ENCODE measurements at places on chromosomes 5 and 9.

- DNase-seq, result no peak
These were observed 132.6 kb downstream of the NSG2 start for GRCh38 chr5:174177976-174178605.

- DNase-seq, result no peak
These were observed 888.8 kb downstream of the CDH18 start for GRCh38 chr5:19099195-19099594.

DNA sequence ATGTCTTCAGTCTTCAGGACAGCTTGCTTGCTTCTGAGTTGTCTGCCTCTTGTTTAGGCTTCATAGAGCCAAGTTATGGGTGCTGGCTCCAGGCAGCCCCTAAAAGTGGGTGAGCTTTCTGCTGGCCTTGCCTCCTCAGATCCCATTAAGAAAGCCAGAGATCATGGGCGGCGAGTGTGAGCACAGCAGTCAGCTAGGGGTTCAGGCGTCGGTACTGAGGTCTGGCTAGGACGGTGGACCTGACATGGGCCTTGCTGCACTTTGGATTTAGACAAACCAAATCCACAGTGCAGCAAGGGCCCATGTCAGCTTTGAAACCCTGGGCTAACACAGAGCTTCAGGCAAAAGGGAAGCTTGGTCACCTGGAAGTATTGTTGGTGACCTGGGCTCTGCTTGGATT, 17.6 kb downstream of the PSAT1 start:
- no peak for DNase-seq

DNA sequence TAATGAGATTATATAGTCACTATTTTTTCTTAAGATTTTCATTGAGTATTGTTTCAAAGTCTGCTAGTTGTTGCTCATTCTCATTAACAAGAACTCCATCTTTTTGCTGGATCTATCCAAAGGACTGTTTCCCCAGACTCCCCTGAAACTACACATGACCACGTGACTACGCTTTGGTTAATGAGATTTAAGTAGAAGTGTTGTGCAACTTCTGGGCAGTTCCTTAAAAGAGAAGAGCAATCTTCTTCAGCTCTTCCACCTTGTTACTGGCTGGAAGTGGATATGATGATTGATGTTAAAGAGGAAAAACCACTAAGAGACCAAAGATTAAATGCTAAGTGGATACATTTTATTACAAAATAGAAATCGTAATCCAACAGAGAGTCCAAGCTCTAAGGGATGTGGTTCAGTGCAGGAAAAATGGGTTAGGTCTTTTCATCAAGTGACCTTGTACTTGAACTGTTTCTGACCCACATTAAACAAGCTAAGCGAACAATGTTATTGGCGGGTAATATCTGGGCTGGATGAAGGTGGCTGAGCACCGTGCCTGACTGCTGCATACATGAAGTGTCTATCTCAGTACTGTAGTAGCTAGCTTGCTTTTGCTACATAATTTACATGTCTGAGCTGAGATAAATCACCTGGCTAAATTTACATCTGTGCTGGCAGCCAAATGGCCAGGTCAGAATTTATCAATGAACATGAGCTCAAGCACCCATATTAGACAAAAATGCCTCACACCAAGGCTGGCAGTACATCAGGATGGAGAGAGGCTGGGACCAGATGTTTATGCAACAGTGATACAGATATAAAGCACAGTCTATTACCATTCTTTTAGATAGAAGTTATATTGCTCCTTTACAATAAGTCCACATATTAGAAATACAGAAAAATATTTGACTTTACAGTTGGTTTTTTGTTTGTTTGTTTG, 7.5 kb upstream of the CTNNAL1 start:
- no peak for DNase-seq

GRCh38 chr5:30802961-30803705, 390.4 kb upstream of the CDH6 start:
- no peak for DNase-seq

DNA sequence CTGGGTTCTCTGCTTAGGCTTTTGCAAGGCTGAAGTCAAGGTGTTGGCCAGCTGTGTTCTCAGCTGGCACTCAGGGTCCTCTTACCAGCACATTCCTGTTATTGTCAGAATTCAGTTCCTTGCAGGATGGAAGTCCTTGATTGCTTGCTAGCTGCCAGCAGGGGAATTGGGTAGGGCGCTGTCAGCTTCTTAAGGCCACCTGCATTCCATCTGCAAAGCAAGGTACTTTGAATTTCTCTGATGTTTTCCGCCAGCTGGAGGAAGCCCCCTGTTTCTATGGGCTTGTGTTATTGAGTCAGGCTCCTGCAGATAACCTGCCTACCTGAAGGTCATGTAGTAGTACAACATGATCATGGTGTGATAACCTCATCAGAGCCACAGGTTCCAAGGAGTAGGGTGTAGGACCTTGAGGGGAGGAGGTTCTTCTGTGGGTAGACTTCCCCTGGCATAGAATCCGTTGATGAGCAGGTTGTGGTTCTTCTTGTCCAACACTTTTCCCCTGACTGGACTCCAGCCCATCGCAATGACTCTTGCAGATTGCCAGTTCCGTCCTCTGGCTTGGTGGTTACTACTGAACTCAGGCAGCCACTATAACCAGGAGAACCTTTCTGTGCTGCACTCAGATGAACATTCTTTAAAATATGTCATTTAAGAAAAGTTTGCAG, 6.8 kb downstream of the TENT4A start:
- DNase-seq, result no peak

GRCh38 chr9:92550765-92551164, 15.0 kb upstream of the ECM2 start:
- no peak for DNase-seq

DNA sequence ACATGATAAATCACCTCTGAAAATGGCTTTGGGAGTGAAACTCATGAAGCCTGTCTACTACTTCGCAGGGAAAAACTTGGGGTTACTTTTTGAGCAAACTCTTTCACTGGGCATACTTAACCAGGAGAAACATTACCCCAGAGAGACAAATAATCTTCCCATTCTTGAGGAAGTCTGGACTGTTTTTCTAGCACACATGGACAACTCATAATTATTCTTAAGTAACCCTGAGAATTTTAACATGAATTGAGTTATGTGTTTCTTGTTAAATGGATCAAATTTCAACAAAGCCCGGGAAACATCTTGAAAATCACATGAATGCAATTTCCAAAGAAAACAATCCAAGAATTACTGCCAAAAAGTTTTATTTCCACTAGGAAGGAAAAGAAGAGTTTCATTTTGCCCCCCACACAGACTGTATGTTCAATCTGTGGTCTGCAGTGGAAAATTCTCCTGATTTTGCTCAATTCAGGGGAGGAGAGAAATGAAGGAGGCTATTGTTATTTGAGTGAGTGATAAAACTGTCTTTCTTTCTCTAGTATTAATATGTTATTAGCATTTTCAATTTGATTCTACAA, 564.8 kb upstream of the CLINT1 start:
- DNase-seq, result no peak

- peak; percentile 28 for DNase-seq
These were observed 27.9 kb downstream of the PCDH1 start for GRCh38 chr5:141850244-141850768.

DNA sequence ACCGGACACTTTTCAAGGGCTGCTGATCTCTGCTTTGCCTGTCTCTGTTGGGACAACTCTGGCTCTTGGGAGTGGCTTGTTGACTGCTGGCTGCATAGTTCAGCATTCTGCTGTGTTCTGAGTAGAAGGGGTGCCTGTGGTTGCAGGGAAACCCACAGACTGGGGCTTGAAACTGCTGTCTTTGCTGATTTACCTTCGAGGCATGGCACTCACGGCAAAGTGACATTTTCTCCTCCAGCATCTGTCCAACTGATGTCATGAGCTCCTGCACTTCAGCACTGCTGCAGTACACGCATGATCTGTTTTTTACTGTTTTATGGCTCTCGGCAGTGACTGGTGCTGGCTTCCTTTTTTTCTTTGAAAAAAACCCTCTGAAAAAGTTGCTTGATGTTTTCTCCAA, 69.2 kb downstream of the SPATA31D1 start:
- no peak for DNase-seq

DNA sequence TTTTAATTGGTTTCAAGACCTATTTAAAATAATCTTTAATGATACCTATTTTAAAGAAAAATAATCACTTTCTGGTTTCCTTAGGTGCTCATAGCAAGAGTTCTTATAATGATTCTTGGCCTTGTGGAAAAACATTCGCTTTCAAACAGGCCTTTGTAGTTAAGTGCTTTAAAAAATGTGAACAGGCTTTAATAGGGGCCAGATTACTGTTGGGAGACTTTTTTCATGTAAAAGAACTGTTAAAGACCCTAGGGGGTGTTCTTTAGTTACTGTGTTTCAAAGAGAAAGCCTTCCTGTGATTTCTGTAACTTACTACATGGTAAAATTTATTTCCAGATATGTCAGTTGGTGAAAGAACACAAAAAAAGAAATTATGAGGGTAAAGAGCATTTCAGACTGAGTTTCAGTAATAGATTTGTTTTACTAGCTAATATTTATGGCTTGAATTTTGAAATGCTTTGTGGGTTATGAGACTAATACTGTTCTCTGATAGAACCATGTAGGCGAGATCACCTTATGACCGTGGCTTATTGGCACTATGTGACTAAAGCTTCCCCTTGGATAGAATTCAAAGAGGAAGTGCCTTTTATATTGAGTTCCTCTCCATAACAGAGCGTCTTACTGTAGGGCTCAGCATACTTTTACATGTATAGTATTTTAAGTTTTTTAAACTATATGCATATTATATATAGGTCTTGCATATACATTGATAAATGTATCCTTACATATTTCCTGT, 70.7 kb downstream of the CSNK1G3 start:
- no peak for DNase-seq

- no peak for DNase-seq
These were observed 166.9 kb upstream of the SPRY4 start for GRCh38 chr5:142491679-142492078.

GRCh38 chr5:73883646-73884045, 257.6 kb downstream of the ARHGEF28 start:
- DNase-seq, result no peak

DNA sequence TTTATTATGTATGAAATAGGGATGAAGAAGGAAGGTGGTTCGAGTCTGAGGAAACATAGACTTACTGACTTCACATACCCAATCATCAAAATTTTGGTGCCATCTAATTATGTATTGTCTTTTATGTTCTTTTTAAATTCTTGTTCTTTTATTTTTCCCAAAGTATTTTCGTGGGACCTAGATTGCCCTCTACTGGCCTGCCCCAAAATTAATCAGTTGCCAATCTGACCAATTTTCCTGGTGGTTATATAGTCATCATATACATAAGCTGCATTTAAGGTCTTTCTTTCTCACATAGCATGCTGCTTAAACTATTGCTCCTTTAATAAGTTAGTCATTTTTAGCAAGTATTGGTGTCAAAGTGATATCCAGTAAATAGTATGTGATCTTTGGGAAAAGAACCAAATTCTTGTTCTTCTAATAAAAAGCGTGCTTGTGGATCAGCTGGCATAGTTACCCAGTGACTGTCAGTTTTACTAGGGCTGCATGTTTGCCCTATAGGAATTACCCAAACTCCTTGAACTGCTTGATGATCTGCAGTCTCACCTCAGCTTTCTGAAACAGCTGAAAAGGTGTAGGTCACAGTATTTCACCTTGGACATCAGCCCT, 223.5 kb downstream of the SH3GL2 start:
- no peak for DNase-seq

- DNase-seq, result no peak
These were observed 2.4 kb downstream of the GBA2 start for GRCh38 chr9:35746583-35746982.

DNA sequence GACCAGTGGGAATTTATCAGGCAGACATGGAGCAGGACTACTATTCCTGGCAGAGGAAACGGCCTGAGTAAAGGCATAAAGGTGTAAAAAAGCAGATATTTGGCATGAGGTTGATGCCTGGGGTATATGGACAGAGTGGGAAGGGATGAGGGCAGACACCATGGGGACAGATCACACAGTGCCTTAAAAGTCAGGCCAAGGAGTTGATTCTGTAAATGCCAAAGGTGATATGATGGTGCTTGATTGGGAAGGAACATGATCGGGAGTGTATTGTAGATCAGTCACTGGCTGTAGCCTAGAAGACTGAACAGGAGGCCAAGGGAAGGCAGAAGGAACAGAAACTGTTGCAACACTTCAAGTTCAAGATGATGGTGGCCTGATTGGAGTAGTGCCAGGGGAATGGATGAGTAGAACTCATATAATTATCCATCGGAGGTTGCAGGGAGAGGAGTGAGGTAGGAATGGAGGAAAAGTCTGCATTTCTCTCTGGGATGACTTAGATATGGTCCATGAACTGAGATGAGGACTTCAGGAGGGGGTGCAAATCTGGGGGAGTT, 594.3 kb upstream of the KLF4 start:
- DNase-seq, result no peak

DNA sequence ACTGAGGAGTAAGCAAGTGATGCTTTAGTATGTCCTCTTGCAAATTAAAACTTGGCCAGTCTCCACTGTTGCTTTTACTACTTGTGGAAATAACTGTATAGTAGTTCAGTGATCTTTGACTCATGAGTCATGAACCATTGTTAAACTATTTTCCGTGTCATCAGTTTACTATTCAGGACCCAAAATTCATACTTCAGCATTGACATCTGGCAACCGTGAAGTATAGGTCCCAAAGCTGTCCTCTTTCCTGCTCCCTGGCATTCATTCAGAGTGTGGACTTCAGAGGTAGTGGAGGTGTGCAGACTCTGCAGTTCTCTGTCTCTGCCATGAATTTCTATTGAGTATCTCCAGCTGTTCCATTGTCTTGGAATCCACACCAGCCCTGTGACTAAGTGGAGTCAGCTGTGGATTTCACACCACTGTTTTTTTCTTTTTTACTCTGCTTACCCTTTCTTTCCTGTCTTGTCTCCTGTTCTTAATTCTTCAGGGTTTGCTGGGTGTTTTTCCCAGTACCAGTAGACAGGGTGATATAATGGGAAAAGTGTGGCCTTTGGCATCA, 7.5 kb downstream of the TDRD7 start:
- no peak for DNase-seq

GRCh38 chr9:102587281-102587680, 407.9 kb upstream of the CYLC2 start:
- no peak for DNase-seq

DNA sequence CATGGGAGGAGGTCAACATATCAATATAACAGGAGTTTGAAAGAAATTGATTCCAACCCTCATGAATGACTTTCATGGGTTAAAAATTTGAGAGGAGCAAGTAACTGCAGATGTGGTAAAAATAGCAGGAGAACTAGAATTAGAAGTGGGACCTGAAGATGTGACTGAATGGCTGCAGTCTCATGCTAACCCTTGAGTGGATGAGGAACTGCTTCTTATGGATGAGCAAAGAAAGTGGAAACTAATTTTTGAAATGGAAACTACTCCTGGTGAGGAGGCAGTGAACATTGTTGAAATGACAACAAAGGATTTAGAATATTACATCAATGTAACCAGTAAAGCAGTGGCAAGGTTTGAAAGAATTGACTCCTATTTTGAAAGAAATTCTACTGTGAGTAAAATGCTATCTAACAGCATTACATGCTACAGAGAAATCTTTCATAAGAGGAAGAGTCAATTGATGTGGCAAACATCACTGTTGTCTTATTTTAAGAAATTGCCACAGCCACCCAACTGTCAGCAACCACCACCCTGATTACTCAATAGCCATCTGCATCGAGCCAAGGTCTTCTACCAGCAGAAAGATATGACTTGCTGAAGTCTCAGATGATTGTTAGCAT, 1683.2 kb downstream of the MAT2B start:
- DNase-seq, result no peak

- peak; percentile 42 for DNase-seq
These were observed 12.1 kb downstream of the GALNT10 start for GRCh38 chr5:154202379-154203260.

All from CD4-positive, alpha-beta T cell treated with Interleukin-6 at 100 ng/mL for 8 hours (primary cell).